SJCRH30 (cell line): ENCODE measurements at places on chromosomes 11 and 22. TPM values are rescaled to one million over a fixed set of nuclear protein-coding genes. Genes with fewer than 3 reads are reported as not detected.

The LRRC74B gene
- not detected in 2 replicates for total RNA-seq

The OR52R1 gene
- total RNA-seq: not detected in 2 replicates

The SMIM35 gene
- not detected in 2 replicates for total RNA-seq

The OR2AG2 gene
- total RNA-seq: not detected in 2 replicates

The SLC7A4 gene
- not detected in 2 replicates for total RNA-seq

The FOLR2 gene
- not detected in 2 replicates for total RNA-seq

The C22orf31 gene
- not detected in 2 replicates for total RNA-seq

The CLDN5 gene
- total RNA-seq: 0.04 and 0.20 TPM in 2 replicates

The F2 gene
- total RNA-seq: 0.06 and 0.15 TPM in 2 replicates
